ENCODE measurements at places on chromosomes 7 and 10.
A peak's percentile ranks its signal among the peaks of the same experiment; 100 is the strongest.

DNA sequence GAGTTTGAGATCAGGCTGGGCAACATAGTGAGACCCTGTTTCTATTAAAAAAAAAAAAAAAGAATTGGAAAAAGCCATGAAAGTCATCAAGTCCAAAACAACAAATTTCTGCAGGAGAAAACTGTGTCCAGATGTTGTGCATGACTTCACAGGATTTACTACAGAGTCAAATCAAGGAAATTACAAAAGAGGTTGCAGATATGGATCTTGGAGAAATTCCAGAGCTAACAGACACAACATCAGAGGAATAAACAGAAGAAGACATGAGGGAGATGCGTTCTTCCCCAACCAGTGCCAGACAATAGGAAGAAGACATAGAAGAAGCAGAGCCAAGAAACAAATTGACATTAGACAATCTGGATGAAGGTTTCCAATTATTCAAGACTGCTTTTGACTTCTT is 24.3 kb upstream of the KCNIP2 start:
- DNase-seq = no peak

- DNase-seq = no peak
Observed at GRCh38 chr7:74502216-74502891, 48.6 kb downstream of the GTF2IRD1 start.

DNA sequence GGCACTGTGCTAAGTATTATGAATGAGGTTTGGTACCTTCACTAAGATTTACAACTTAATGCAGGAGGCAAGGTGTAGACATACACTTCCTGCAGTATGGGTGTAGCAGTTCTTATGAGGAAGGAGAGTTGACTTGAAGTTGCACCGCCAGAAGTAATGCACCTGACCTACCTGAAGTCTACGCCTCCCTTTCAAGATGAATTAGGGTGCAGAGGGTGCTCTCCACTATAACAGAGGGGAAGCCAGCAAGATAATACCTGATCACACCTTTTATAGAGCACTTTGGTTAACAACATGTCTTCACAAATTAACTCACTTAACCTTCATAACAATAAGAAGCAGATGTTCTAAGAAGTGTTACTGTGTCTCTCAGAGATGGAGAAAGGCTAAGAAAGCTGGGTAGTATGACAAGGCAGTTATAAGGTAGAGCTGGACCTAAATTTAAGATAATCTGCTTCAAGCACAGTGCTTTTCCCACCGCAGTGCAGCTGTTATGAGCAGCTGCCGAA is 552 bp upstream of the RAB18 start:
- DNase-seq = no peak

DNA sequence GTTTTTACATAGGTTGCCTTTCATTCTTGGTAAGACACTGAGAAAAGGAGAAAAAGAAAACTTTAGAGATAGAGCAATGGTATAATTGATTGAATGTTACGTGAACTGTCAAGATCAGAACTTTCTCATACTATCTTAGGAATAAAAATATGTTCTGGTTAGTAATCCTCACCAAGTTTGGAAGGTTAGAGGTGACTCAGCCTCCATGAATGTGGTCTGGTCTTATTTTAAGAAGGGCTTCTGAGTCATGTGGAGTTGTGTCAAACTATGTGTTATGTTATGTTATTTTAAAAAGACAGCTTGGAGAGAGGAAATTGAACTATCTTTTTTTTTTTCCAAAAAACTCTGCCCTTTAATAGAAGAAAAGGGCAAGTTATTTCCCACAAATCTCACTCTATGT is 458.6 kb upstream of the KLF6 start:
- DNase-seq = no peak

- no peak for DNase-seq
Observed at GRCh38 chr7:38512704-38513103, 118.5 kb downstream of the AMPH start.

GRCh38 chr7:158683541-158683940 is 21.1 kb downstream of the NCAPG2 start:
- DNase-seq = no peak

DNA sequence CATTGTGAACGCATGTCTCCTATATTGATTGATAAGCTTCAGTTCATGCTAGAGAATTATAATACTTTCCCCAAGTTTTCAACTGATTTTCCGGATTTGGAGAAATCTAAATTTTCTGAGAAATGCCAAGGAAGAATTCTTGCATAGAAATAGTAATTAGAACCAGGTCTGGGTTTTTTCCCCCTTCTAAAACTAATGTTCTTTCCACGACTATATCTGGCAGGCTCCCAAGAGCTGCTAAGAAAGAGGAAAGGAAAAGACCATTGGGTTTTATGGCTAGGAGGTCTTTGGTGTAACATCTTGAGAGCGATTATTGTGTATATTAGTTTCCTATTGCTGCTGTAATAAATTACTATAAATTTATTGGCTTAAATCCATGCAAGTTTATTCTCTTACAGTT is 71.8 kb upstream of the CACNB2 start:
- no peak for DNase-seq

GRCh38 chr10:20709708-20710107 is 187.4 kb downstream of the NEBL start:
- no peak for DNase-seq

- no peak for DNase-seq
Observed at GRCh38 chr7:129754406-129754805, 142.9 kb downstream of the NRF1 start.

DNA sequence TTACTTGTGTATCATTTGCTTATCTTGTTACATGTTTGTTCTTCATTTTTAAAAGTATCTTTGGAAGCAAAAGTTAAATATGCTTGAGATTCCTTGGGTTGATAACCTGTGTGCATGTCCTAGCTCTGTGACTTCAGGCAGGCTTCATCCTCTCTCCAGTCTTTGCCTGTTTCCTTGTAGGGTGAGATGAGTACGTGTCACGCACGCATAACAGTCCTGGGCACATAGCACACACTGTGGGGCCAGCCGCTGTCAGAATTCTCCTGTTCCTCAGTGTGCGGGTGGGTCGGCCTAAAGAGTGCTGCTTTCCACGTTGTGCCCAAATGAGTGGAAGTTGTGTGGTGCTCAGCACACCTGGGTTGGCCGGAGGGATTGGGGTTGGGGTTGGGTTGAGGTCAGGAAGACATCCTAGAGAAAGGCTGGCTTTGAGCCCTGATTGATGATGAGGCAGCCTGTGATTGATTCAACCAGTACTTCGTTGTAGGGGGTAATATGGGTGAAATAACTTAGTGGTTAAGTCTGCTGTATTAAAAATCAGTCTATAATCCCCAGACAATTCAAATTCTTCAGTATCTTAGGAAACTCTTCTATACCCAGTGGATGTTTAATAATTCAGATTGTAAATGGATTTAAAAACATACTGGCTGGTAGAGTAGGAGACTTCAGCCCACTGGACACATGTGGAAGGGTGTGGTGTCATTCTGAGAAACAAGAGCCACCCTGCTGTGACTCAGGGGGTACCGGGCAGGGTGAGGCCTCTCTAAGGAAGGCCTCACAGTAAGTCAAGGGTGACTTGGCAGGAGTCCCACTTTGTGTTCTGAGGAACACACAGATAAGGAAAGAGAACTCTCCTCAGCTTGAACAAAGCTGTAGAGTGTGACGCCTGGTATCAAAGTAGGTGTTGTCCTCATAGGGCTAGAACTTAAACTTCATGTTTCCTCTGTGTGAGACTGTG is 54.8 kb downstream of the DAGLB start:
- no peak for DNase-seq

DNA sequence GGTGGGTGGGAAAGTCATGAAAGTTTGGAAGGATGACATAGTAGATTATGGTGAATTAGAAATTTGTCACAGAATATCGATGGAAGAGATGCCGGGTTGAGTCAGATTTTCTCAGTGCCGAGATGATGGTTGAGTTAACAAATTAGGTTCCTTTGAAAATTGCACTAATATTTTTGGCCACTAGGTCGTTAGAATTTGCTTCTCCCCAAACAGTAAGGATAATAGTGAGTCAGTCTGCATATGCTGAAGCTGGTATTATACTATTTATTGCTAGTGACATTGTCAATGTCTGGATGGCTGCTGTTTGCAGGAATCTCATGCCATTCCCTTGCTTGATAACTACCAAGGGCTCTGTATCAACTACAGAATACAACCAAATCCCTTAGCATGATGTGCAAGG is 37.7 kb upstream of the MINDY3 start:
- no peak for DNase-seq

DNA sequence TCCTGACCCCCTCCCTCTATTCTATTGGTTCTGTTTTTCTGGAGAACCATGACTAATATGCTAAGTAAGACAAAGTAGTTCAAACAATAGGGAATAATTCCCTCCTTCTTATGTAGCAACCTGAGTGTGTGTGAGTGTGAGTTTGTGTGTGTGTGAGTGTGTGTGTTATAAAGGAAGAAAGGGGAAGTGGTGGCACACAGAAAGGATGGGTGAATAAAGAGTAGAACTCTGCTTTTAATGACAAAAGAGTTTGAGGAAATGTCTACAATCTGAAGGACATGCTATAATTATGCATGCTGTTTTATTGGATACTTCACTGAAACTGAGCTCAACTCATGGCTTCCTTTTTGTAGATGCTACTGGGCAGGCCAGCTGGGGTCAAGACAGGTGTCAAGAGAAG is 489.5 kb downstream of the REEP3 start:
- no peak for DNase-seq

DNA sequence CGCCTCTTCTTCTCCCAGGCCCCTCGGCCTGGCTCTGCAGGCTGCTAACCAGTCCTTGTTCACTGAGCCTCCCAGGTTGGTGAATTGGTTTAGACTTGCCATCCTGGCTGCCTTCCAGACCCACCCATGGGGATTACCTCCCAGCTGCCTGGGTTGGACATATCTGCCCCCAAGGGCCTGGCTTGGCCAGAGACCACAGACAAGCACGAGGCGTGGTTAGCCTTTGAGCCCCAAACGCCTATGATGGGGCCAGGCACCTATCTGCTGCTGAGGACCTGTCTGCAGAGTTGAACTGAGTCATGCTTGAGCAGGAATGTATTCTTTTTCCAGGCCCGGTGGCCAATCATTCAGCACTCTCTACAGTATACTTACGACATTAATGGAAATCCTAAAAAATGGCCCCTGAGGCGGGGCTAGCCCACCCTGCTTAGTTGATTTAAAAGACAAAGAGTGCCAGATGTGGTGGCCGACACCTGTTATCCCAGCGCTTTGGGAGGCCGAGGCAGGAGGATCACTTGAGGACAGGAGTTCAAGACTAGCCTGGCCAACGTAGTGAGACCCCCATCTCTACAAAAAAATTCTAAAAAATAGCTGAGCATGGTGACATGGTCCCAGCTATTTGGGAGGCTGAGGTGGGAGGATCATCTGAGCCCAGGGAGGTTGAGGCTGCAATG is 361.5 kb downstream of the FRMD4A start:
- DNase-seq = no peak

DNA sequence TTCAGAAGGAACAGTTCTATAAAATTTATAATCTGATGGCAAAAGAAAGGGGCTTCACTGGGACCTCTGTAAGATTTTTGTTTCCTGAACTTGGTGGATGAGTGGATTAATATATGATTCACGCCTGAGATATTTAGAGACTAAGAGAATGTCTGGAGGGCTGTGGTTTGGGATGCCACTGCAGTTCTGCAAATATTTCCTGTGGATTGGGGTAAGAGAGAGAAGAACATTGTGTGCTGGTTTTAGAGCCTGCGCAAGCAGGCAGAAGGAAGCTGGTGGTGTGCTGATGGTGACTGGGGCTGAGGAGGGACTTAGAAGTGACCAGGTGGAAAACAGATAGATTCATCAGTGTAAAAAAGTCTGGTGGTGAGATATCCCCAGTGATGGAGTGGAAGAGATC is 87.0 kb downstream of the SUGCT start:
- DNase-seq = no peak

GRCh38 chr10:86960003-86960862 is 1.8 kb downstream of the SNCG start:
- no peak for DNase-seq

DNA sequence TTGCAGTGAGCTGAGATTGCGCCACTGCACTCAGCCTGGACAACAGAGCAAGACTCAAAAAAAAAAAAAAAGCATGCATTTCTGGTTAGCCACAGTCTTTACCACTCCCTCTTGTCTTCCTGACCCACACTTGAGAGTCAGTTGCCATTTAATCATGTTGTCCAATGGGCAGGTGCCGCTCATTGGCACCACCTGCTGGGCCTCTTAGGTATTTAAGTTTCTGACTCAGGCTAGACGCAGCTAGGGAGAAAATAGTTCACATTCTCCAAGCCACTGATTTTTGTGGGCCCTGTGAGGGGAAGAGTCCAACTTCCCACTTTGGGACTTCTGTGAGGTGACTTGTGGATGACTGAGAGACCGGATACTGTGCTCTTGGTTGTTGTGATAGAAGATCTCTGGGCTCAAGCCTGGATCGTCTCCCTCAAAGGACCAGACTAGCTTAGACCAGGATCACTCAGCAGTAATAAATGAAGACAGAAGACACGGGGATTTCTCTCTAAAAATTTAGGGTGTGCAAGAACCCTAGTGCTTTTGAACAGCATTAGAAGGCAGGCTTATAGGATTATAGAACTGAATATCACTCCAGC is 26.8 kb upstream of the SORCS3 start:
- DNase-seq = no peak

DNA sequence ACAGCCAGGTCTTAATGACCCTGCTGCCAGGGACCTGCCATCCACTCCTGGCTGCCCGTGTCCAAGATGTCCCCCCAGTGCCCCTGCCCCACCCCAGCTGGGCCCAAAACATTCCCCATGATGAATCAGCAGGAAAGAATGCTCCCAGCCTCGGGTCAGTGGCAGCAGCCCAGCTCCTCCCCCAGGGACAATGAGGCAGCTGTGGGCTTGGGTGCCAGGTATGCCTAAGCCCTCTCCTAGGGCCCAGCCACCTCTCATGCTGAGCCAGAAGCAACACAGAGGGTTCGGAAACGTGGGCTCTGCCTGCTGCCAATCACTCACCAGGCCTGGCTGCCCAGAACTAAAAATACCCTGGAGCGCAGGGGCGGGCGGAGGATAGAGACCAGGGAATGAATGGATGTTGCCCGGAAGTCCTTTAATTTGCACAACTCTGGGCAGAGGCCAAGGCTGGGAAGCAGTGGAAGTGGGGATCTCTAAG is 1.5 kb upstream of the LOXL4 start:
- DNase-seq = no peak

DNA sequence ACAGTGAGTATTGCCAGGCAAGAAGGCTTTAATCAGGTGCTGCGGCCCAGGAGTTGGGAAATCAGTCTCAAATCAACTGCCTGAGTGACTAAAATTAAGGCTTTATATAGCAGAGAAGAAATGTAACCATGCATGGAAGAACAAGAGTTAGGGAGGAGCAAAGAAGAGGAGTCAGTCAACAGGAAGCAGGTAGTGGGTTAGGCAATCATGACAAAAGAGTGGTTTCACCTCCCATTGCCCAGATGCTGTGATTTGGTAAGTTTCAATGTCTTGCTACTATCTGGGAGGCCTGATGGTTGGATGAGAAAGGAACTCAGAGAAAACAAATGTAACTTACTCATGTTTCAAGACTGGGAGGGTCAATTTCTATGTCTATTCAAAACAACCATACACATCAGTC is 998.3 kb downstream of the GATA3 start:
- no peak for DNase-seq

GRCh38 chr7:79353720-79354468 is 99.6 kb downstream of the MAGI2 start:
- no peak for DNase-seq

- no peak for DNase-seq
Observed at GRCh38 chr7:37206192-37206591, 242.5 kb downstream of the ELMO1 start.

- no peak for DNase-seq
Observed at GRCh38 chr10:34467364-34467763, 347.7 kb downstream of the PARD3 start.

- no peak for DNase-seq
Observed at GRCh38 chr10:99695761-99696160, 36.2 kb downstream of the COX15 start.

- DNase-seq = peak; percentile 42
Observed at GRCh38 chr10:116688241-116688711, 54.1 kb downstream of the HSPA12A start.
